Stimulated activated effector memory CD8-positive, alpha-beta T cell treated with anti-CD3 and anti-CD28 coated beads, Interleukin-12 subunit alpha, Interleukin-12 subunit beta, amount 100 ng/mL, for 72 hours (primary cell): ENCODE measurements at places on chromosomes 7 and 10.

- peak; percentile 65 for DNase-seq
Observed at GRCh38 chr10:122515588-122516231, 44.8 kb upstream of the DMBT1 start.

DNA sequence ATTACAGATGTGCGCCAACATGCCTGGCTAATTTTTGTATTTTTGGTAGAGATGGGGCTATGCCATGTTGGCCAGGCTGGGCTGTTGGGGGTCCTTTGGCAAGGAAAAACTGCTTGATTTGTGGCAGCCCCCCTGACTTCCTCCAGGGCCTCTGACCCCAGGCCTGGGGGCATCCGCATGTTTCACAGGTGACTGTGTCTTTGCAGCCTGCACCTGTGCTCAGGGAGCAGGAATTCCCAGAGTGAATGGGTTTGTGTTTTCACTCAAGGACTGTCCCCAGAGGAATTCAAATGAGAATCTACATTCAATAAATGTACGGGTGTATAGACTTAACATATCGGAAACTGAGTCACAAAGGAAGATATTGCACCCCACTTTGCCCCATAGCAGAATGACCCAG, 11.6 kb upstream of the CLIP2 start:
- no peak for DNase-seq

DNA sequence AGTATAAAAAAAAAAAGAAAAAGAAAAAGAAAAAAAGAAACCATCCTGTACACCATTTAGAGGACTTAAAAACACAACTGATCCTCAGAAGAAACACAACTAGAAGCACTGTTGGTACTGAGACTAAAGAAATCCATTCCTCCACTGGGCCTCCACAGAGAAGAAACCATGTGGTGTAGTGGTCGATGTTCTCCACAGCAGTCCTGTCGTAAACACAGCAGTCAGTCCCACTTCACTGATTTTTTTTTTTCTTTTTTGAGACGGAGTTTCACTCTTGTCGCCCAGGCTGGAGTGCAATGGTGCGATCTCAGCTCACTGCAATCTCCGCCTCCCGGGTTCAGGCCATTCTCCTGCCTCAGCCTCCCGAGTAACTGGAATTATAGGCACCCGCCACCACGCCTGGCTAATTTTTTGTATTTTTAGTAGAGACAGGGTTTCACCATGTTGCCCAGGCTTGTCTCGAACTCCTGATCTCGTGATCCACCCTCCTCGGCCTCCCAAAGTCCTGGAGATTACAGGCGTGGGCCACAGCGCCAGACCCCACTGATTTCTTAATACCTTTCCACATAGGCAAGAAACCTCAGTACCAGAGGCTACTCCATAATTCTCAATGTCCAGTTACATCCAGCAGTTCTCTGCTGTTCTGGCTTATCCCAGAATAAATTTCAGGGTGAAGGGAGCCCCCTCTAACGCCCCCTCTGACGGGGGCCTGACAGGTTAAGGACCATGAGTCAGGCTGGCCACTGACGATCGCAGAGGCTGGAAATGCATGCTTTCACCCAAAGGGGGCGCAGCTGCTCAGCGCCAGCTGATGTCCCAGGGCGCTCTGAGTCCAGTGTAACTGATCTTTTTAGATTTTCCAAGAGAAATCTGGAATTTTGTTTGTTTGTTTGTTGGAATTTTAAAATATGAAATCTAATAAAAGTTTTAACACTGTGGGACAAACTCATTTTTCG, 24.8 kb upstream of the FFAR4 start:
- DNase-seq: peak; percentile 60

- no peak for DNase-seq
Observed at GRCh38 chr10:132036153-132036886, 29.4 kb upstream of the JAKMIP3 start.

DNA sequence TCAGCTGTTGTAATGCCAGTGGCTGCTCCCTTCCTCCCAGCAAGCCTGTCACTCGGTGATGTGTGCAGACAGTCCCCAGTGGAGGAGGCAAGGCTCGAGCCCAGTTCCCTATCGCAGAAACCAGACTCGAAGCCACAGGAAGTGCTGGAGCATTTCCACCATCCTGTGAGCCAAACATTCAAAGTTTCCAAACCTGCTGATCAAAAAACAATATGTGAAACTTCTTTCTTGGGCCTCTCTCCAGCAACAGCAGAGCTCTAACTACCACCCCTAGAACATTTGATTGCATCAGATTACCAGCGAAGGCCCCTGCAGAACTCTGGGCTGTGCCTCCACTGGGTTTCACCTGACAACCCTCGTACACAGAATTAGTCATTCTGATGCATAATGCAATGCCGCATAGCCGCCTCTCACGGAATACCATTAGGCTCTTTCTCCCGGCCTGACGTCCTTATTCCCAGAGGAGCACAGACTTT, 94.0 kb downstream of the ELMO1 start:
- DNase-seq: no peak

- DNase-seq: no peak
Observed at GRCh38 chr10:30199376-30200016, 140.1 kb upstream of the JCAD start.

DNA sequence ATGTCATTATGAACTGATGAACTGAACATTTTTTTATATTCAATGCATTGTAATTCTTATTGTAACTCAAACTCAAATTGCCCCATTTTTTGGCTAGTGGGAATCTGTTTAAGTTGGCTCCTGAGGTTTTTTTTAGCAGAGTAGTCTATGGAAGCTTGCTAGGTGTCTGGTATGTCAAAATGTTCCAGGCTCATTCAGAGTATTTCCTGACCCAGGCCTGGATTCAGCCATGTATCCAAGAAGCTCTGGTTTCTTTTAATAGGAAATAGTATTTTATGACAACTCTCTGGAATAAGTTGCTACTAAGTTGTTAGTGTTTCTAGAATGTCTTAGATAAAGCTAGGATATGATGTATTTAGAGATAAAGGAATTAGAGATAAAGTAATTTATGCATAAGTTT, 288.0 kb downstream of the ARL4A start:
- no peak for DNase-seq

DNA sequence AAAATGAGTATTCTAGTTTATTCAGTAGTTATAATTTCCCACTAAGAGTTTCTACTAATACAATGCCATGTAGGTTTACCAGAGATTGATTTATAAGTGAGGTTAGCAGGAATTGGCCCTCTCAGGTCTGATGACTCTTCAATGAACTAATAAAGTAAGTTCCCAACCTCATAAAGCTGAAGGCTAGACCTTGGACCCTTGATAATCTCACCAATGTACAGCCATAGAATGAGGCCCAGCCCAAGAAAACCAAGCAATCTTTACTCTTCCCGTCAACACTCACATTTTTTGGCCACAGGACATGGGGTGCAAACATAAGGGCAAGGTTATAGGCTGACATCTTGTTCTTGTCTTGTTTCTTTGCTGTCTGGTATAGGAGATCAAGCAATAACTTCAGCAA, 33.3 kb downstream of the ARHGAP19 start:
- DNase-seq: no peak

GRCh38 chr7:157928171-157928794, 591.5 kb downstream of the DNAJB6 start:
- DNase-seq: no peak

DNA sequence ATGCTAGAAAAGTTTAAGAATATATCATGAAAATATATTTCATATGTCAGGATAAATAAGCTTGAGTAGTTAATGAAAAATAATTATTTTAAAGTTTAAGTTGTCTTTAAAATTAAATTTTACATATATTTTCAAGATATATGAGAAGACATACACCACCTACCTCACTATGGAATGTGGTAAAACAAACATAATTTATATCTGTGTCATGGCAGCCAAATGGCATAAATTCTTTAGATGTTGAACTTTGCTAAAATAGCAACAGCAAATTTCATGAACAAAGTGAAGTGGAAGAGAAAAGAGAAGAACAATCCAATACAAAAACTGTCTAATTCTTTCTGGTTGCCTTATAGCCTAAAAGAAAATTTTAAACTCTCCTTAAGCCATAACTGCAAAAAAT, 39.6 kb upstream of the SLC16A12 start:
- no peak for DNase-seq

DNA sequence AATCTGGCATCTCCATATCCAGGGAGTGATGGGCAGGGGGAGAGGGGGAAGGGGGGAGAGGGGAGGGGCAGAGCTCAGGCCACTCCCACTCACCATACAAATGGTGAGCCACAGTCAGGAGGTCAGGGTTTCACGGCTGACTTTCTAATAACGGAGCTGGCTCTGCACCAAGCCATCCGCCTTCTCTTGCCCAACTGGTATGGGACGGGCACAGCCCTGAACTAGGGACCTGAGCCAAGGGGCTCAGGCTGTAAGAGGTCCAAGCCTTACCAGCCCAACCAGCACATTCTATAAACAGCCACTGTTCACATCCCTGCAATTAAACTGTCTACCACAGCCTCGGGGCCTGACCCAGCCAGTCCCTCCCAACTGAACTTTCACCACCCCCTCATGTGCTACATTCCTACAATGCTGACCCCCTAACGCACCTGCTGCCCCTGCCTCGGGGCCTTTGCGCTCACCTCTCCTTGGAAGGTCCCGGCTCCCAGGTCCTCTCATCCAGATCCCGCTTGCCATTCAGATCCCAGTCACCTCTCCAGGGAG, 32.5 kb downstream of the RGS10 start:
- DNase-seq: no peak

DNA sequence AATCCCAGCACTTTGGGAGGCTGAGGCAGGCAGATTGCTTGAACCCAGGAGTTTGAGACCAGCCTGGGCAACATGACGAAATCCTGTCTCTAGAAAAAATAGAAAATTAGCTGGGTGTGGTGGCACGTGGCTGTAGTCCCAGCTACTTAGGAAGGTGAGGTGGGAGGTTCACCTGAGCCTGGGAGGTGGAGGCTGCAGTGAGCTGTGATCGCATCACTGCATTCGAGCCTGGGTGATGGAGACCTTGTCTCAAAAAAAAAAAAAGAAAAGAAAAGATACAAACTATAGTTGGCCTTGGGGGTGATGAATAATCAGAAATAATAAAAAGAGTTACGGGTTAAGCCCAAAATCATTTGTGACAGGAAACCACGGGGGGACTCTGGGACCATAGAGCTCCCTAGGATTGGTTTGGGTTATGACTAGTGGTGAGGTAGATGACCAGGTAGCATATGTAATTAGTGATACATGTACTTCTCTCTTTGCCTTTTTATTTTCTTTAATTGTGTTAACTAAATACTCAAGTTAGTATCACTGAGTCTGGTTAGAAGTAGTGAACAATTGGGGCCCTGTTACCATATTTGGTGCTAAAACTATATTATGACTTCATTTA, 10.4 kb upstream of the ASCC1 start:
- no peak for DNase-seq

GRCh38 chr10:3085785-3086567, 18.6 kb downstream of the PFKP start:
- no peak for DNase-seq

DNA sequence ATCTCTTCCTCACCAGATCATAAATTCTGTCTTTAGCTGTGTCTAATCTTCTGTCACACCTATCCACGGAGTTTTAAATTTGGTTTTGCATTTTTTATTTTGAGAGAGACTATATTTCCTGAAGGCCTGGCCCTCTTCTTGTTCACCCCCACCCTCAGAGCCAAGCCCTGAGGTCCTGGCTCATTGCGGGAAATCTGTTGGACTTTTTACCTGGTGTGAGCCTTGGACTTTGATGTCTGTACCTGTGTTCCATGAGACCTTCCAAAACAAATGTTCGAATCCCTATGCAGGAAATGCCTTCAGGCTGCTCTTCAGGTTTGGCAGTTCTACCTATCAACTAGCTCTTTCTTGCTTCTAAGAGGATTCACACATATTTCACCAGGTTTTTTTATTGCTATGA, 175.2 kb upstream of the GRB10 start:
- DNase-seq: no peak

DNA sequence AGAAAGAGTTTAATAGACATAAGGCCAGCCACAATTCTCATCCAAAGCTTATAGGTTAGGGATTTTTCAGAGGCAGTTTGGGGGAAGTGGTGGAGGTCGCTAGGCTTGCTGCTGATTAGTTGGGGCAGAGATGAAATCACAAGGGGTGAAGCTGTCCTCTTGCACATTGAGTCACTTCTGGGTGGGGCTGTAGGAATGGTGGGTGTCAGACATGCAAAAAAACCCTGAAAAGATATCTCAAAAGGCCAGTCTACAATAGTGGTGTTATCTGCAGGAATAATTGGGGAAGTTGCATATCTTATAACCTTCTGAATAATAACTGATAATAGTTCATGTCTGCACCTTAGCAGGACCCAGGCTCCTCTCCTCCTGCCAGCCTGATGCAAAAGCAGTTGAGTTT, 2.1 kb downstream of the FAM24B start:
- no peak for DNase-seq

DNA sequence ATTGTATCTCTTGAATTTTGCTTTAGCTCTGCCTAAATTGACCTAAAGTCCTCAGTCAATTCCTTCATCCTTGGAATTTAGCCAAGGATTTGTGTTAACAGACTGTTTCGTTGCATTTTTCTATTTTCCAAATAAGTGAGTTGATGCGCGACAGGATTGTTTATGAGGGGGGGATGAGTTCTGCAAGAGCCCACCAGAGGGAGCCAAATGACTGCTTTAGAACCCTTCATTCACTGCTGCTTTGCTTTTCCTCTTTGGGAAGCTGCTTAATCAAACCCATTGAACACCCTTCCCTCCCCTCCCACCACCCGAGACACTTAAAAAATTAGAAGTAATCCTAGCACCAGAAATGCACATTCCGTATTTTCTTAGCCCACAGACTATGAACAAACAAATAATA, 33.7 kb upstream of the PTF1A start:
- DNase-seq: no peak

- no peak for DNase-seq
Observed at GRCh38 chr7:40848541-40849221, 713.9 kb downstream of the SUGCT start.

- no peak for DNase-seq
Observed at GRCh38 chr10:50417486-50417885, 166.2 kb upstream of the ASAH2 start.

- no peak for DNase-seq
Observed at GRCh38 chr10:18955061-18955460, 93.5 kb upstream of the MALRD1 start.

GRCh38 chr10:64086083-64086767, 565.0 kb downstream of the REEP3 start:
- DNase-seq: no peak

DNA sequence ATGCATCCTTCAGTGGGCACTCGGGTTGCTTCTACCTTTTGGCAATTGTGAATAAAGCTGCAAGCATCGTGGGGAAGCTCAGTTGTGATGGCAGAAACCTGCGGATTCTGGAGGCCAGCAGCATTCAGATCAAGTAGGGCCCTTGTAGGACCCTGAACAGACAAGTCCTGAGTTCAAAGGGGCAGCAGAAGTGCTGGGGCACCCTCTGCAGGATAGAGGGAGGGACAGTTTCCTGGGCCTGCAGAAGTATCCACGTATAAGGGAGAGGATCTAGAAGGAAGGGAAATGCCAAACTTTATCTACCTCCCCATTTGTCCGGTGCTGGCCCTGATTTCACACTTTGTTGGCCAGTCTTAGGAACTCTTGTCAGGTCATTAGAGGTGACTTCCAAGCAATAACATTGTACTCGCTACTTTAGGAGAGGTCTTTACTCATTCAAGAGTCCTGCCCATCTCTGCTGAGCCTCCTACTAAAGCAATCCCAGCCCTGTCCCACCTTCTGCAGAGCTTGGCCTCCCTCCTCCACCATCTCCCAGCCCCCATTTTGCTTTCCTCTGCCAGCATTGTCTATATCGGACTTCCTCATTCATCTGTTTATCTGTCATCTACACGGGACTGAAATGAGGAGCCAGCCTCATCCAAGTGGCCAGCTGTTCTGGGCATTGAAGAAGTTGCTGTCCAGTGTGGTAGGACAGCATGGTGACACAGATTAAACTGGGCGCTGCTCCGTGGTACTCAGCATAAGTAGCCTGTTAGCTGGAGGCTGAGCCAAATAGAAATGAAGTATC, 26.6 kb upstream of the R3HCC1L start:
- no peak for DNase-seq

- DNase-seq: no peak
Observed at GRCh38 chr10:89478085-89478738, 57.2 kb downstream of the SLC16A12 start.
